NCI-H1417 treated with DMSO at 0.1 percent for 48 hours (cell line): ENCODE measurements at places on chromosomes 16 and 17.

DNA sequence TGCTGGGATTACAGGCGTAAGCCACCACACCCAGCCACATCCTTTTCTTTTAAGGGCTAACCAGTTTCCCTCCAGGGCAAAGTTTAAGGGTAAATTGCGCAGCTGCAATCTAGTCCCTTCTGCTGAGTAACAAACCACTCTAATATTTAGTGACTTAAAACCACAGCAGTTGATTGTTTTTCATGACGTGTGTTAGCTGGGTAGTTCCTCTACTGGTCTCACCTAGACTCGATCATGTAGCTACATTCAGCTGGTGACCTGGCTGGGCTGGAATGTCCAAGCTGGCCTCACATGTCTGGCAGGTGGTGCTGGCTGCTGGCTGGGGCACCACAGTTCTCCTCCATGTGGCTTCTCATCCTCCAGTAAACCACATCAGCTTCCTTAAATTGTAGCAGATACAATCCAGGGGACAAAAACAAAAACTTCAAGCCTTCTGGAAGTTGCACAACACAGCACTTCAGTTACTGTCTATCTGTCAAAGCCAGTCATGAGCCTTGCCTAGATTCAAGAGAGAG lies 75.5 kb downstream of the GPRC5B start:
- no peak for DNase-seq

DNA sequence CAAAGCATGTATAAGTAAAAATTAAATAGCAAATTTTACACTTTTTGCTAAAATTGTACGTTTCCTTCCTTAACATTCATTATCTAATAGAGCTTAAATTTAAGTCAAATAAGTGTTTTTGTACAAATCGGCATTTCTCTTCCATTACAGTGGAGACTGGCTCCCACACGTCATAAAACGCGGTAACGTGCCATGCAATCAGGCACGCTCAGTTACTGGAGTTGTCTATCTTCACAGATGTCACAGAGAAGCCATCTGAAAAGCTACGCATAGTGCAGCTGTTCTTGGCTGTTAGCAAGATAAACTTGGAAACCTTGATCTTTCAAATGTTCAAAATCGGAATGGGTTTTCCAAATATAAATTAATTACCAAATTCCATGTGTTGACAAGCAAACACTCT lies 165.3 kb downstream of the STX8 start:
- no peak for DNase-seq

DNA sequence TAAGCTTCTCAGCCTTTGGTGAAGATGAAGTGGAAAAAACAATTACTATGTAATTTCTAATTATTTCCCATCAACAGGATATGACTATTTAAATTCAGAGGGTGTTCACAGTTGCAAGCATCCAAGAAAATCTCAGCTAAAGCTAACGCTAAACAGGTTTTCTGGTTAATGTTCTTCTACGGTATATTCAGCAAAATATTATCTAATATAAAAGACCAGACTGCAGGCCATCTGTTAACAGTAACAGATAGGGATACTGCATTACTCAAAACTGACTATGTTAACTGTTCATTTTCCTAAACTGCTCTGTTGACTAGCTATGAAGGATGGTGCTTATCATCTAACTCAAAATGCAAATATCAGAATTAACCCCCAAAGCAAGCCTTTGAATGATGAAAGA lies 32.8 kb downstream of the GLG1 start:
- DNase-seq, result no peak

DNA sequence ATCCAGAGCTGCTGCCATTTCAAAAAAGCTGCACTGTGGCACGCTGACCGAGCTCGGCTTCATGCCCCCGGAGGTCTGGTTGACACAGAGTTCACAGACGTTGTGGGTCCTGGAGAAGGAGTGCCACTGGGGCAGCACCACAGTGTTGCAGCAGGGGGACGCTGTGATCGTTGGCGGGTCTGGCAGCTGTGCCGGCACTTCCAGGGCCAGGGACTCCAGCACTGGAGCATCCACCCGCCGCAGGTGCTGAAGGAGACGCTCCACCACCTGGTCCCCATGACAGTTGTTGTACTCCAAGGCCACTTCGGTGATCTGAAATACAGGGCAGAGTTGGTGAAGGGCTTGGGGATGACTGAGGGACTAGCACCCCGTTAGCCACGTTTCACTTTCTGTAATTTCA lies 23.5 kb downstream of the SNN start:
- DNase-seq, result no peak

- DNase-seq, result no peak
These were observed 83.9 kb upstream of the CIBAR2 start for GRCh38 chr16:85195900-85196772.
